ENCODE measurements at places on chromosomes 3 and 15. TPM values are rescaled to one million over a fixed set of nuclear protein-coding genes. Genes with fewer than 3 reads are reported as not detected.

Gene PPP1R14D
- not detected for polyA plus RNA-seq

GRCh38 chr3:17645074-17645698 lies 97.2 kb downstream of the TBC1D5 start:
- DNase-seq = no peak
- no peaks in the 10 kb centered on the region for H3K36me3 ChIP-seq
- no peaks in the 10 kb centered on the region for H3K27me3 ChIP-seq
- no peak overlapping the region for H3K27ac ChIP-seq
- H3K4me1 ChIP-seq = no peaks in the 10 kb centered on the region

DNA sequence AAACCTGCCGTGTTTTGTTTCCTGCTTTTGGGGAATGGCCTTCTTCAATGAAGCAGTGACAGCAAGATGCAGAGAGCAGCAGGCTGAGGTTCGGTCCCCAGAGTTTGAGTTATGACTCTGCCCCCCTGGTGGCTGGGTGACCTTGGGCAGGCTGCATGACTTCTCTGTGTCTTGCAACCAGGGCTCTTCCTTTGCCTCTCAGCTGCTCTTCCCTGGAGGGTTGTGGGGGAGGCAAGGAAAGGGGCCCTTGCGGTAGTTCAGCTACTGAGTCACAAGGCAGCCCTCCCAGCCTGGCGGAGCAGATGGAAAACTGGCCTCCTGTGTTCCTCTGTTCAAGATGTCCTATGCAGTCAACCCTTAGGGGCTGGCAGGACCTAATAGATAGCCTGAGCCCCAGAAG lies 17.1 kb downstream of the CTXND1 start:
- H3K4me3 ChIP-seq = no peak overlapping the region
- no peak overlapping the region for H3K27ac ChIP-seq
- H3K4me1 ChIP-seq = no peaks in the 10 kb centered on the region
- DNase-seq = peak; percentile 4

DNA sequence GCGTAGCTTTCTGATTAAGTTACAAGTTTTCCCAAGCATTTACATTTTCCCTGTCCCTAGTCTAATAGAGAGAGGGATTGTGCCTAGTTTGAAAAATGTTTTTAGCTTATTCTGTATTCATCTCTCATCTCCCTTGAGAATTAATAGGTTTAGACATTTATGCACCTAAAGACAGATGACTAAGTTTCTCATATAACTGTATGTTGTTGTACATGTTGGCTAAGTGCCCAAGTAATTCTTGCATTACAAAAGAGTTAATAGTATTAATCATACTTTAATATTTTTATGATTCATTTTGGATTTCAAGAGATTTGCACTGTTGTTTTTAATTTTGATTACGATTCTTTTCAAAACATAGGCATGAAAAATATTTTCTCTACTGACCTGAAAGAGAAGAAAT lies 109.0 kb upstream of the TBL1XR1 start:
- no peak overlapping the region for H3K4me3 ChIP-seq
- H3K36me3 ChIP-seq = no peaks in the 10 kb centered on the region
- no peak overlapping the region for H3K27ac ChIP-seq
- H3K4me1 ChIP-seq = peaks cover 3% of the 10 kb centered on the region
- no peak for DNase-seq

Data from keratinocyte (primary cell).